NT2/D1 (cell line): ENCODE measurements at places on chromosomes 12 and 14.

- no peak for DNase-seq
Measured at GRCh38 chr12:76426160-76426559, 77.9 kb upstream of the BBS10 start.

GRCh38 chr12:104494137-104494792 lies 37.5 kb downstream of the CHST11 start:
- DNase-seq: no peak

GRCh38 chr12:93135286-93136239 lies 206.5 kb upstream of the EEA1 start:
- DNase-seq: no peak

DNA sequence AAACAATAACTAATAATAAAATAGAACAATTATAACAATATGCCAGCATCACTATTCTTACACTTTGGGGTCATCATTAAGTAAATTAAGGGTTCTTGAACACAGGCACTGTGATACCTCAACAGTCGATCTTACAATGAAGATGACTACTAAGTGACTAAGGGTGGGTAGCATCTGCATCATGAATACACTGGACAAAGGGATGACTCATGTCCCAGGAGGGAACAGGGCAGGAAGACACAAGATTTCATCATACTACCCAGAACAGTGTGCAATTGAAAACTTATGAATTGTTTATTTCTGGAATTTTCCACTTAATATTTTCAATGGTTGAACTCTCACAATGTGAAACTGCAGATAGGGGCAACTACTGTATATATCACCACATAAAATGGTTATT lies 19.7 kb downstream of the TSPAN19 start:
- no peak for DNase-seq

DNA sequence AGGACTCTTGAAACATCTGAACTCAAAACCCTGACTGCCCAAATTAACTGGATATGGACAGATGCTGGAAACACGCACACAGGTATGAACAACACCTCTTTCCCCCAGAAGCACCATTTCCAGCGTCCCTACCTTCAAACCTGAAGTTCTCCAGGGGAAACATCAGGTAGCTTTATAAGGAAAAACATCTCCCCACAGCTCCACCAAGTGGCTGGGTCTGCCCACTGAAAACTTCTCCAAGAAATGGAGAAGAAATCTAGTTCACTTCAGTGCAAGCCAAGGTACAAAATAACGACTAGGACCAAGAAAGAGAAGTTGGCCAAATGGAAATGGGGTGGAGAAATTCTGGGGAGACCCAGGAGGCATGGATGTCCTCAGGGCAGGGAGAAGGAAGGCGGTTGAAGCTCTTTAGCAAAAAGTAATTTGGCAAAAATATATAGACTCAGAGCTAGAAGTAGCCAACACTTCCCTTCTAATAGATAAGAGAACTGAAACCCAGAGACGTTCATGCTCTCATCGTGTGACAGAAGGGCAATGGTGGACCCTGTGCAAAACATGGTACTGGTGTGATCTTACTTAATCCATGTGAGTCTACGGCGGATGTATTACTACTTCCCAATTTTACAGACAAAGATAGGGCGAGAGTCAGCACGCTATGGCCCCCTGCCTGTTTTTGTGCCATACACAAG lies 10.5 kb upstream of the NUAK1 start:
- no peak for DNase-seq

GRCh38 chr14:99938896-99939295 lies 126.3 kb upstream of the EVL start:
- no peak for DNase-seq

GRCh38 chr14:96874127-96874526 lies 76.9 kb downstream of the VRK1 start:
- DNase-seq: no peak

DNA sequence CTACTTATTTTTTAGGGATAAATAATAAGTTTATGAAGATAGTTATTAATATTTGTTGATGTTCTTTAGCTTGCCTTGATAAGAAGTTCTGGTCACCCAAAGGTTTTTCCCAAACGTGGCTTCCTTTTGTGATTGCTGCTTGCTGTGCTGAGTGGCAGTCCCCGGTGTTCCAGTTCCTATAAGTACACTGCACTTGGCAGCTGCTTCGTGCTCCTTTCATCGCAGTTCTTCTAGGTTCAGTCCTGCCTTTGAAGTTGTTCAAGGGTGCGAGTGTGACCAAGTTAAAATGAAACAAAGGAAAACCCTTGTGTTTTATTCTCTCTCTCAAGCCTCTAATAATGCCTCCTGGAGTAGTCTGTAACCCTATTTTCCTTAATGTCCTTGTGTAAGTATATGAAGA lies 128.5 kb upstream of the ATF1 start:
- no peak for DNase-seq

DNA sequence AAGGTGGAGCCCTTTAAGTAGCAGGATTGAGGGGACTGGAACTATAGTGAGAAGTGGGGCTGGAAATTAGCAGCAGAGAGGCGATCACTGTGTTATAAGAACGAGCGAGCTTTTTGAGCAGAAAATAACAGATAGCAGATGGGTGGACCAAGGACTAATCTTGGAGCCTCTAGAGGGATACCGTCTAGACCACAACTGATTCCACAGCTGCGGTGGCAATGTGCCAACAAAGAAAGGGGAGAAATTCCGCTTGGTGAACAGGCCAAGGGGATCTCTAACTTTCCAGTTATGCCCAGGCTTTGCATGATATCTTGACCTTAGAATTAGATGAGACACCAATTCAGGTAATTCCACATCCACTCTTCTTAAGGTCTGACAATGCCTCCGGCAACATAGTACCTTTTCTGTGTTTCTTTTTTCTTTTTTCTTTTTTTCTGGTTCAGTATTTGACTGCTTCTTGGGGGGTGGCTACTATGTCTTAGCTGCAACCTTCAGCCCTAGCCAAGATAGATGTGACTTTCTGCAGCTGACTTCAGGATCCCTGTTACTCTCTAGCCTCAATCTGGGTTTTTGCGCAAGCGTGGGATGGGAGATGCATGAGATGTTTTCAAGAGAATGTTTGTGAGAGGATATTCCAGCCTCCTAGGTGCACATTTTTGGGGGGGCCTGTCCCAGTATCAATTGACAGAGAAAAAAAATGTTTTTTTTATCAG lies 143.4 kb upstream of the CPSF6 start:
- DNase-seq: no peak

- no peak for DNase-seq
Measured at GRCh38 chr14:68967459-68967940, 11.6 kb downstream of the ACTN1 start.

DNA sequence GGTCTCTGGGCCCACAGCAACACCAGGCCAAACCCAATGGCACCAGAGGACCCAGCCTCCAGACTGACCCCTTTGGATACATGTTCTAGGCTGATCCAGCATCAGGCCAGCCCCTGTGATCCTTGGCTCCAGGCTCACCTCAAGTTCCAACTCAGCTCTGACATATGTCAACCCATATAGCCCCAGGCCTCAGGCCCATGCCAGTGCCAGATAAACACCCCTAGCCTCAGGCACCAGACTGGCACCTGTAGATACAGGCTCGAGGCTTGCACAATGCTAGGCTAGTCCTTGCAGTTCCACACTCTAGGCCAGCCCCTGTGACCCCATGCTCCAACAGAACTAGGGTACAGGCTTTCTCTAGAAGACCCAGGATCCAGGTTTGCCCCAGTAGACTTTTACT lies 287.5 kb downstream of the KCNC2 start:
- no peak for DNase-seq

- DNase-seq: no peak
Measured at GRCh38 chr14:58709949-58710348, 72.2 kb downstream of the DACT1 start.

GRCh38 chr12:41944216-41944615 lies 200.5 kb downstream of the GXYLT1 start:
- DNase-seq: no peak

GRCh38 chr14:54852215-54852614 lies 50.4 kb downstream of the GCH1 start:
- DNase-seq: no peak

- no peak for DNase-seq
Measured at GRCh38 chr14:90503582-90503981, 106.8 kb downstream of the CALM1 start.

GRCh38 chr12:19856389-19856788 lies 417.1 kb downstream of the AEBP2 start:
- no peak for DNase-seq

DNA sequence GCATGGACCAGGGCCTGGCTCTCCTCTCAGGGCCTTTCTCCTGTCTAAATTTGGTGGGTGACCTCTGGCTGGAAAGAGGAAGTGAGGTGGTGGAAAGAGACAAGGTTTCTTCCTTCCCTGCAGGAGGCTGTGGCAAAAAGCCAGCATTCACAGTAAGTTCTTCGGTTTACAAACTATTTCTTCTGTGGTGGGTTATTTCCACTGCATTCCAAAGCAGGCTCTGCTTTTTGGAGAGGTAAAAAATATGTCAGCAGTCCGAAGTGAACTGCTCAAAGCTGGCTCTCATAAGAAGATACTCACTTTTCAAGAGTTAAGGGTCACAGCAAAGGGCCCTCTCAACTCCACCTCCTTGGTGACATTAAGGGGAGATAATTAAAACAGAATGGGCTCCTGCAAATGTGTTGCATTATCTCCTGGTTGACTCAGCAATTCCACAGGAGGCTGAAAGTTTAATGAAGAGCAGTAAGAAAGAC lies 48.9 kb upstream of the POC1B start:
- DNase-seq: no peak

GRCh38 chr12:57143454-57143853 lies 4.0 kb downstream of the LRP1-AS start:
- no peak for DNase-seq

DNA sequence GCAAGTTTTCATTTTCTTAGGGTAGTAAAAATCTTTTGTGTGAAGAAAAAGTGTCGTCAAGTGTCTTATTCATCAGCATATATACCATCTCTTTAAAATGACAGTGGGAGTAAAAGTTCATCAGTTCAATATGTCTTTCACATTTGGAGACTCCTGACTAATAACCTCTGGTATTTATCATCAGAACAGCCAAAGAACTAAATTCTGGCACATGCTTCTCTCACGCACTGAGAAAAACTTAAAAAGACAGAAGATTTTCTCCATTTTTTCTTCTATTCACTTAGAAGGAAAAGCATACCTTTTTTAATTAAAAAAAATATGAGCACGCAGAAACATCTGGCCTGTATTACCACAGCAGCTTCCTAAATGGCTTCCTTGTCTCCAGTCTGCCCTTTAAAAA lies 265.7 kb downstream of the AKAP6 start:
- no peak for DNase-seq

DNA sequence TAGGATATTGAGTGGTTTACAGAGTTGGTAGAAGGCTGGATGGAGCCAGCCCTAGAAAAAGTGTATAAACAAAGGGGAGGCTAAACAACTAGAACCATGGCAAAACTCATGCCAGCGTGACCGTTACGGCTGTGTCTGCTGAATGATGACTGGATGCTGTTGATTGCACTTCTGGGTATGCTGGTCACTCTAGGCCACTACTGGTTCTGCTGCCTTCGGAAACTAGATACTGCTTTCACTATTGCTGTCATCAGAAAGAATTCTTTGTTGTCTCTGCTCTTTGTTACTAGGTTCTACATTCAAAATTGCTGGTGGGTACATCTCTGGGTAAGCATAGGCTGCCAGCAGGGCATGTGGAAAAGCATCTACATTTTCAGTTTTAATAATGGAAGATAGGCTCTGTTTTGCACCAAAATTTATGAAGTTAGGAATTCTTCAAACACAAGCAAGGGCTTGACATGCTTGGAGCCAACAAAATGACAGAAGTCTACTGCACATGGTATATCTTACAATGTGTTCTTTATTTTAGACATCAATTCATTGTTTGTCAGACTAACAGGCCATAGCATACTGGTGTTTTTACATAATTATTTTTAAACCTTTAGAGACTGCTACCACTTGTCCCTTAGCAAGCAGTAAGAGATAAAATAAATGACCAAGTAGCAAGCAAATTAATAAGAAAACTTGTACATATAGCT lies 15.4 kb downstream of the MON2 start:
- DNase-seq: no peak

DNA sequence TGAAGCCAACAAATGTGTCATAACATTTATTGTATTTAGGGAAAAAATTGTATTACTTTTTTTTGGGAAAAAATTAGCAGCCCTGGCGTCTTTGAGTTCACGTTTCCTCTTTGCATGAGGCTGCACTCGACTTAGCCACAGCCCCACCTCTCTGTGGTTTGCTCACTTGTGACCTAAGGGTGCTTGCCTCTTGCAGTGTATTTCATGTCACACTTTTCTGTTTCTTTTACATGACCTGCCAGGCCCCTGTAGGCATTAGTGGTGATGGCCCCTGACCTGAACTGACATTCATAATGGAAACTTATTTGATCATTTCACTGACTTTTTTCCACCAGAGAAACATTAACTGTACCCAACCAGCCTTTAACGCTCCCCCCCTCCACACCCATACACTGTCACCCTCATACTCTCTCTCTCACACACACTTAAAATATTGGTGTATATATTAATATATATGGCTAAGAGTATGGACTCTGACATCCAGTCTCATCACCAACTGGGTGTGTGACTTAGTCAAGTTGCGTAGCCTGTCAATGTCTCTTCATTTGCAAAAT lies 122.9 kb downstream of the PRKCH start:
- no peak for DNase-seq

DNA sequence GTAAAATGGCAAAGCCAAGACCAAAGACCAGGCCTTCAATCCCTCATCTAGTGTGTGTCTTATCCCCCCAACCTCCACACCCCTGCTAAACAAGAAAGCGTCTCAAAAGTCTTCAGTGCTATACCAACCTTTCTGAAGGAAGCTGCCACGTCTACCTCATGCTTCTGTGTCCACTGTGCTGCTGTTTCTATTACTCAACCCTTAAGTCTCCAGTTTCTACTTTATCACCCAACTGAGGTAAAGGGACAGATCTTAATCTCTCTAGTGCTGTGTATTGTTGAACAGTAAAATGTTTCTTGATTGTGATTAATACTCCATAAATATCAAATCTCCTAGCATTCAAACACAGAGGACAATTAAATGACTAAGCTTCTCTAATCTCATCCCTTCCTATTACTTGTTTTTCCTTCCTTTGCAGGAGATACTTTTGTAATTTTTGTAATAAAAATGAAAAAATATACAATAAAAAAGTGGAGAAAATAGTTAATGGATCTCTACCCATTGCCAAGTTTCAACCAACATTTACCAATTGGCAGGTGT lies 23.3 kb downstream of the BTBD7 start:
- DNase-seq: no peak

DNA sequence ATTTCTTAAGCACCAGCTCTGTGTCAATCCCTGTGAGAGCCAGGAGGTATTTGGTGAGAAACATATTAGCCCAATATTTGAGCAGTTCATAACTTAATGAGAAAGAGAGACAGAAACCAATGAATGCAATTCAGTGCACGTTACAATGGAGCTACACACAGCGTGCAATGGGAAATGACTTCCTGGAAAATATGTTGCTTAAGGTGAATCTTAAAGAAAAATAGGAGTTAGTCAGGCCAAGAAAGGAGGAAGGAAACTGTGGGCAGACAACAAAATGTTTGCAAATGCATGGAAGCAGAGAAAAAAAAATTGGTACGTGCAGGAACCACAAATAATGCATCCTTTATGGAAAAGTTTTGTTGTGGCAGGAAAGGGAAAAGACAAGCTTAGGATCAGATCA lies 481.7 kb downstream of the BCAT1 start:
- no peak for DNase-seq
